ENCODE measurements at places on chromosomes 16 and 17.

DNA sequence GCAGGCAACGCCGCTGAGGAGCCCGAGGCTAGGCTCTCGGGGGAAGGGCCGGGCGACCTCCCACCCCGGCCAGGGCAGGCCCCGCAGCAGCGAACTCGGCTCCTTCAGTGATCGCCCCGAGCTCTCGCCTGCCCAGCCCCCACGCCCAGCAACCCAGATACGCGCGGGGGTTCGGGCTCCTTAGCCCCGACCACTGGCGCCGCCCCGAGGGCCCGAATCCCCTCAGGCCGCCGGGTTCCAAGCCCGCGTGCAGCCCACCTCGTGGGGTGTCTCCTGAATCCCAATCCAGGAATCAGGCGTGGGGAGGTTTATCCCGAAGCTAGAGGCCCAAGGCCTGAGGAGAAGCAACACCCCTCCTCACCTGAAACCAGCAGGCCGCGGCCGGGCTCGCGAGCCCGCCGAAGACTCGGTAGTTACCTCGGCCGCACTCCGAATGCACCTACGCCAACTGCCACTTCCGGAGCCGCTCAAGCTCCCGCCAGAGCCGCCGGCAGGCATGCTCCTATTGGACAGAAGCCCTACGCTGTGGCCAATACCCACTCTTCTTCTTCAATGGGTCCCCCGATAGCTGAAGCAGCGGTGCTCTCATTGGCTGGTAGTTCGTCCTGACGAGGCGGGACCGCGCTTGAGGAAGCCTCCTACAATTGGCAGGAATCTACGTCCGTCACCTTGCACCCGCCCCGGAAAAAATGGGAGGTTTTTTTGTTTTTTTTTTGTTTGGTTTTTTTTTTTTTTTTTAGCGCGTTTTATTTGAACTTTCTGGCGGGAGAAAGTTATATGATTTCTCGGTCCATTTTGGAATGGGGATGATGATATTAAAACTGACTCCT, at the start of gene RFWD3:
Gene RFWD3, minus strand, starts transcription at position 453 of the 830 bp plus-strand sequence. CDS start 5,428 bp downstream, outside the sequence.
- DNase-seq = peak; percentile 100

DNA sequence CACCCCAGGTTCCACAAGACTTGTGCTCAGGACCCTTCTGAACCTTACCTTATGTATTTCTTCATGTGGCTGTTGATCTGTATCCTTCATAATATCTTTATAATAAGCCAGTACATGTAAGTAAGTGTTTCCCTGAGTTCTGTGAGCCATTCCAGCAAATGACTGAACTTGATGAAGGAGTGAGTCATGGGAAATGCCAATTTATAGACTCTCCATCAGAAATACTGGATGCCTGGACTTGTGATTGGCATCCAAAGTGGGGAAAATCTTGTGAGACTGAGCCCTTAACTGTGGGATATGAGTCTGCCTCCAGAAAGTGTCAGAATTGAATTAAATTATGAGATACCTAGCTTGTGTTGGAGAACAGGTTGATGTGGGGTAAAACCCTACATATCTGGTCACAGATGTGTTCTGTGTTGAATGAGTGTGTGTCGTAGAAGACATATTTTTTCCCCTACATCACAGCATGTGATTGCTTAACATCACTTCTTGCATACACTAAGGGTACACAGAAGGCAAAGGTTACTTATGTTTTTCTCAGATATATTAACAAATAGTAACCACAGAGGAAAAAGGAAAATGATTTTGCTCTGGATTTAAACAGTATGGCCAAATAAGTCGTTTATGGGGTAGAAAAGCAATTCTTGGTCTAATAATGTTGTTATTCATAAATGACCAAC, 70.2 kb upstream of the NETO2 start:
- DNase-seq = no peak

DNA sequence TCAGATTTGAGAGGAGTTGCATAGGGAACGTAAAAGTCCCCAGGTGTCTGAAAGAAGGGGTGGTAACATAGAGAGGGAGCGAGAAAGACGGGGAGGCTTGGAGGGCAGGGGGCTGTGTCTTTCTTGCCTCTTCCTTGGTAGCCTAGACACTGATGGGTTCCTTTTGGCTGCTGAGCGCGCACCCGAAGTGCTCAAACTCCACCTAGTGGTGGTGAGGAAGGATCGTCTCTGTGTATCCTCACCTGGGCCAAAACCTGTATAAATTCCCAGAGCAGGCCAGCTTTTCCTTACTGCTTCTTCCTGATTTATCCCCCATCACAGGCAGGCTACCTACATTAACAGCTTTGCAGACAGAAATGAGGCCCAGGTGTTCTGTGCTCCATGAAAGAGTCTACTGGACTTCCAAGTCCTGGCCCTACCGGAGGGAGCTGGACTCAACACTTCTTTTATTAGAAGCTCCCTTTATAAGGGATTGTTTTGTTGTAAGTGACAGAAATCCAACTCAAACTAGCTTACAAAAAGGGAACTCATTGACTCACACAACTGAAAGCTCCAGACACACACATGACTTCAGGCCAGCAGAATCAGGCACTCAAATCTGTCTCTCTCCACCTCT, 5.5 kb upstream of the SLC25A35 start:
- peak; percentile 70 for DNase-seq

- DNase-seq = no peak
These were observed 39.3 kb downstream of the YPEL2 start for GRCh38 chr17:59370593-59371299.

DNA sequence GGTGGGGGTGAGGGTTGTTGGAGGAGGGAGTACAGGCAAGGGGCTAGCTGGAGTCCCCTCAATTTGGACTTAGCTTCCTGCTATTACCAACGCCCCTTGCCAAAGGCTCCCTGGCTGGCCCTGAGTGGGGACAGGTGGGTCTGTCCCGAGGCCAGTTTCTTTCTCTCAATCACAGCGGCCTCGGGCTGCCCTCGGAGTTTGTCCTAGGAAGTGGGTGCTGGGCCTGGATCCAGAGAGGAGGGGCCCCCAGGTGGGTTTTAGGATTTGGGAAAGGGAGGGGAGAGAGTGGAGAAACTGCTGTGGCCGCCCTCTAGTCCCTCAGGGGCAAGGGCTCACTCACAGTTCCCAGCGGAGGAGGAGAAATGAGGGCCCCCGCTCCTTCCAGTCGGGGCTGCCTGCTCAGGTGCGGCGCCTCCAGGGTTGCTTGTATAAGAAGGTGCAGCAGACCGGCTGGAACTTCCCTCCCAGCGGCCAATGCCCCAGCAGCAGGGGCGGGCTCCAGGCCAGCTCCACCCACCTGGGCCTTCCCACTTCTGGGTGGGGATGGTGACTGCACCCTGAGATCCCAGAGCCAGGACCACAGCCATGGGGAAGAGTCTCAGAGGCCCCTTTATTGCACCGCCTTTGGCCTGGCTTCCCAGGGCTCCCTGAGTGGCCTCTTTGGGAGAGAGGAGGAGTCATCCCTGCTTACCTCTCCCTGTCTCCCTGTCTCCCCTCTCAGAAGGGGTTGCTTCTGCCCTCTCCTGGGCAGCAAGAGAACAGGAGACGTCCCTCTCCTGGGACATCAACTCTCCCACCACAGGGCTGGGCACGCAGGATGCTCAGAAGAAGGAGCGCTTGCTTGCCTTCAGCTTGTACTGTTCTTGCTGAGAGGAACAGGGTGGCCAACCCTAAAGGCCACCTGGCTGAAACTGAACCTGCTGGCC, 112.0 kb upstream of the SMURF2 start:
- peak; percentile 88 for DNase-seq

DNA sequence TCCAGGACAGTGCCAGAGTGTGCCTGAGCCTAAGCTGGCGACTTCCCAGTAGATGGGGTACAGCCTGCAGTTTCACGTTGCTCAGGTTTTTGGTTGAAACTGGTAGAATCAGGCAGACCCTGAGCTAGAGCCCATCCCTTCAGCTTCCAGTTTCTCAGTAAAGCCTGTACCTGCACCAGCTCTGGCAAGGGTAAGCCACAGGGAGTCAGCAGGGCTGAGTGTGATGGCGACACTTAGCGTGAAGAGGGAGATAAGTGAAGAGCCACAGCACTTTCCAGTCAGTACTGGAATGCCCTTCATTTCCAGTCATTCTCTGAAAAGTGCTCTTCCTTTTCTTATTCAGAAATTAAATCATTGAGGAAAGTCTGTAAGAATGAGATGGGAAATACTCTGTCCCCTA, 22.4 kb downstream of the PLD6 start:
- DNase-seq = no peak

- no peak for DNase-seq
These were observed 17.9 kb downstream of the ACSM3 start for GRCh38 chr16:20781697-20782096.

GRCh38 chr17:10067446-10068143, 130.8 kb downstream of the GAS7 start:
- DNase-seq = no peak

GRCh38 chr16:53945996-53946395, 242.0 kb downstream of the FTO start:
- peak; percentile 66 for DNase-seq

GRCh38 chr16:77558786-77559185, 124.0 kb upstream of the ADAMTS18 start:
- DNase-seq = no peak

DNA sequence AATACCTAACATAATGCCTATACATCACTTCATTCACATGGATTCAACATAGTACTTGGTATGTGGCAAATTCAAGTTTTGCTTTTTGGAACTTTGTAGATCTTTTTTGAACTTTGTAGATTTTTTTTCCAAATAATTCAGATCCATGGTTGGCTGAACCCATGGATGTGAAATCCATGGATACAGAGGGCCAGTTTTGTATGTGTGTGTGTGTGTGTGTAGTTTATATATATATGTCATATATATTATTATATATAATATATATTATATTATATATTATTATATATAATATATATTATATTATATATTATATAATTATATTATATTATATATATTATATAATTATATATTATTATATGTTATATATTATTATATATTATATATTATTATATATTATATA, 28.4 kb downstream of the CLUAP1 start:
- no peak for DNase-seq

- no peak for DNase-seq
These were observed 4.2 kb downstream of the SYT17 start for GRCh38 chr16:19172098-19172780.

DNA sequence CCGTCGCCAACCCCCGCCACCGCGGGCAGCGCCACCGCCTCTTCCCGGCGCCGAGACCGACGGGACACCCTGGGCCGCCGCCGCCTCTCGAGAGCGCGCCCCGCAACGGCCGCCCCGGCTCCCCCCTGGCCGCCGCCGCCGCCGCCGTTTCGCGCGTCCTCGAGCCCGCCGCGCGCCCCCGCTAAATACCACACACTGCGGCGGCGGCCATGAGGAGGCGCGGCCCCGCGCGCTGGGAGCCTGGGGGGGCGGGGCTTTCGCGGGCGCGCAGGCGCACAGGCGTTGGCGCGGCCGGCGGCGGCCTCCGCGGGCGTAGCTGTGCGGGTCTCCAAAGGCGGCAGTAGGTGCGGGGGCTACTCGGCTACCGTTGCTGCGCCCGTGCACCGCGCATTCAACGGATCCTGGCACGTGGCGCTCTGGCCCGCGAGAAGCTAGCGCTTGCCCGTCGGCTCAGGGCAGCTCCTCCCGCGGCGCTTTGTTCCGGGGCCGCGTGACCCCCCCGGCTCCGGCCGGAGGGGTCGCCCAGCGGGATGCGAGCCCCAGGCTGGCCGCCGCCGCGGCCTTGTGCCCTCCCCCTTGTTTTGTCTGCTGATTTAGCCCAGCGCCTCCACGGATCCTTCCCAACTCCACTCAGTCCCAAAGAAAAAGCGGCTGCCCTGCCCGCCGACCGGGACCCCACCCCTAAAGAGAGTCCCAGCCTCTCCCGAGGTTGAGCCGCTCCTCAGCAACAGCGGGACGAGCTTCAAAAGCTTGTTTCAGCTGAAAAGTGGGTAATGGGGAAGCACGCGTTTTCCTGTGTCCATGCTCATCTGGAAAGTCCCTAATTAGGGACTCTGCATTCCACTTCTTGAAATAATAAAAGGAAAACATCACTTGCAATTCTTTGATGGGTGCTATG, at the start of gene SIAH1:
Gene SIAH1, minus strand, starts transcription at position 161 of the 898 bp plus-strand sequence. CDS start 22,985 bp downstream, outside the sequence.
- peak; percentile 86 for DNase-seq

DNA sequence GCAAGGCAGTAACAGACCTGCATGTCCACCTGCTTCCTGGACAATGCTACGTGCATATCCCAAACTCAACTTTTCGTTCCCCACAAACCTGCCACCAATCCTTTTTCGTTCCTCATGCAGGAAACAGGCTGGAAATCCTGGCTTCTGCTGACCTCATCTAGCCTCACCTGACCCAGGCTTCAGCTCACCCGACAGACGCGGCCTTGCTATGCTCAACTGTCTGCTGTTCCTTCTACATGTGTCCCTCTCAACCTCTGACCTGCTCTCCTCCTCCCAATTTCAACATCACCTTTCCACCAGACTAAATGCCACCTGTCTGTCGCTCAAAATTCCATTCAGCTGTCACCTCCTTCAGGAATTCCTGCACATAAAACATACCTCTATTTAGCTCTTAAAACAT, 44.5 kb downstream of the XPO6 start:
- no peak for DNase-seq

- no peak for DNase-seq
These were observed 68.2 kb downstream of the VAT1L start for GRCh38 chr16:77856438-77857160.

DNA sequence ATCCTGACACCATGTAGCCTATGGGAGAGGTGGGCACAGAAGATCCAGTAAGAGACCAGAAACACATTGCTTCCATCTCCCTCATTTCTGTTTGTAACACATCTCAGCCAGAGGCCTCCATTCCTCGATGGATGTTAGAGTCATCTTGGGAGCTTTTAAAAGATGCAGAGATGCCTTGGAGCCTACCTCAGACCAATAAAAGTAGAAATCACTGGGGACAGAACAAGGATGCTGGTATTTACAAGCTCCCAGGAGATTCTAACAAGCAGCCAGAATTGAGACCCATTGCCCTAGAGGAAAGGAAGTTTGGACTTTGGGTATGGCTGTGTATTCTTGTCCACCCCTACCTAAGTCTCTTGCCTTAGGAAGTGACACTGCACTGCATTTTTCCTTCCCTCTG, 40.8 kb downstream of the HS3ST3A1 start:
- peak; percentile 20 for DNase-seq

DNA sequence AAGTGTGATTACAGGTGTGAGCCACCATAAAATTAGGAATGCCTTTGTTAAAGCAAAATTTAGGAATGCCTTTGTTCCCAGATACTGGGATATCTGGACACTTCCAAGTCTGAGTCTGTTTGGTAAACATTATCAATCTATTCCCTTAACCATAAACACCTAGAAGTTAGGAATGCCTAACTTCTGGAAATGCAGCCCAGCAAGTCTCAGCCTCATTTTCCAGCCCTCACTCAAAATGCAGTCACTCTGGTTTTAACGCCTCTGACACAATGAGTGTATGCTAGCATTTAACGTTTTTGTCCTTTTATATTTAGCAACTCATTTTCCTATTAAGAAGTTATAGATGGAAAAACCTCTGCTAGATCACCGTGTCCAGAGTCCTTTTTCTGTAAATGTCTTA, 34.4 kb upstream of the HAS3 start:
- DNase-seq = no peak

DNA sequence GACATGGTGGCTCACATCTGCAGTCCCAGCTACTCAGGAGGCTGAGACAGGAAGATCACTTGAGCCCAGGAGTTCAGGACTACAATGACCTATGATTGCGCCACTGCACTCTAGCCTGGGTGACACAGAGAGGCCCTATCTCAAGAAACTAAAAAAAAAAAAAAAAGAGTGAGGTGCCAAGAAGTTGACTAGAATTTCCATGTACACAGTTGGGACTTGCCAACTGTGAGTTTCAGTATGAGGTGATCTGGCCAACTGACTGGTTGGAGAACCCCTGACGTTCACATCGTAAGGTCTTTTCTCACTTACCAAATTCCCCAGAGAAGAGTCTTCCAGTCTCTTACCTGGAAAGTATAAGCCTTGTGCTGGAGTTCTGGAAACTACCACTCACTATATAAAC, 3.1 kb upstream of the MED11 start:
- no peak for DNase-seq

- no peak for DNase-seq
These were observed 205.5 kb downstream of the NTN1 start for GRCh38 chr17:9226794-9227135.

GRCh38 chr16:18853694-18854093, 52.3 kb upstream of the ARL6IP1 start:
- DNase-seq = no peak
